ENCODE measurements at places on chromosomes 2 and 18.
A peak's percentile ranks its signal among the peaks of the same experiment; 100 is the strongest.

GRCh38 chr2:186496401-186496800 lies 10.3 kb downstream of the ZC3H15 start:
- no peak for DNase-seq

GRCh38 chr2:88753833-88754584 lies 62.5 kb downstream of the RPIA start:
- peak; percentile 1 for DNase-seq

- no peak for DNase-seq
These were observed 23.6 kb upstream of the KCNG2 start for GRCh38 chr18:79774111-79774510.

DNA sequence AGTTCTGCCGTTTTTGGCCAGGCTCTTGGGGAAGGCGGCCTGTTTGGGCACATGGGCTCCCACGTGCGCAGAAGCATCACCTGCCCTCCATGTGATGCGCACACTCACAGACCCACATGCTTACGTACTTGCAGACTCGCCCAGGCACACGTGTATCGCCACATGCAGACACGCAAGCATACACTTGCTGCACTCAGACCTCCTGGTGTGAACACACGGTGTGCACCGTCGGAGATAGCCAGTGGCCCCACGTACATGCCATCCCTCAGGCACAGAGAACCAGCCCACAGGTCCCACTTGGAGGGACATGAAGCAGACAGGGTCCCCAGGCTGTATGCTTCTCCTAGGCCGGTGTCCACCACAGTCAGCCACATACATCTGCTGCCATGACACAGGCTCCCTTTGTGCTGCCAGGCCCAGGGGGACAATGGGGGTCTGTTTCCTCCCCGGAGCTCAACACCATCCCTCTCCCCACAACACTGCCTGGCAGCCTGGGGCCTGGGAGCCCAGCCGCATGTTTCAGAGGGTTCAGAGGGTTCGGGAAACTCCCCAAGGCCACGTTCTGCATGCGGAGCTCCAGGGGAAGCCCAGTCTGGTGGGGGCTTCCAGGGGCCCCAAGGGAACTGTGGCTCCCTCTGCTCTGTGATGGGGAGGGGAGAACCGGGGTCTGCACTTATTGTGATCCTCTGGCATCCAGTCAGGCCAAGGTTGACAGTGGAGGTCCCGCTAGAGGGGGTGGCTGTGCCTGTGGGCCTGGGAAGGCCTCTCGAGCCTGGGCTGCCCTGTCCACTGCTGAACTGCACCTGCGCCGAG lies 208.1 kb upstream of the HAAO start:
- DNase-seq: no peak

DNA sequence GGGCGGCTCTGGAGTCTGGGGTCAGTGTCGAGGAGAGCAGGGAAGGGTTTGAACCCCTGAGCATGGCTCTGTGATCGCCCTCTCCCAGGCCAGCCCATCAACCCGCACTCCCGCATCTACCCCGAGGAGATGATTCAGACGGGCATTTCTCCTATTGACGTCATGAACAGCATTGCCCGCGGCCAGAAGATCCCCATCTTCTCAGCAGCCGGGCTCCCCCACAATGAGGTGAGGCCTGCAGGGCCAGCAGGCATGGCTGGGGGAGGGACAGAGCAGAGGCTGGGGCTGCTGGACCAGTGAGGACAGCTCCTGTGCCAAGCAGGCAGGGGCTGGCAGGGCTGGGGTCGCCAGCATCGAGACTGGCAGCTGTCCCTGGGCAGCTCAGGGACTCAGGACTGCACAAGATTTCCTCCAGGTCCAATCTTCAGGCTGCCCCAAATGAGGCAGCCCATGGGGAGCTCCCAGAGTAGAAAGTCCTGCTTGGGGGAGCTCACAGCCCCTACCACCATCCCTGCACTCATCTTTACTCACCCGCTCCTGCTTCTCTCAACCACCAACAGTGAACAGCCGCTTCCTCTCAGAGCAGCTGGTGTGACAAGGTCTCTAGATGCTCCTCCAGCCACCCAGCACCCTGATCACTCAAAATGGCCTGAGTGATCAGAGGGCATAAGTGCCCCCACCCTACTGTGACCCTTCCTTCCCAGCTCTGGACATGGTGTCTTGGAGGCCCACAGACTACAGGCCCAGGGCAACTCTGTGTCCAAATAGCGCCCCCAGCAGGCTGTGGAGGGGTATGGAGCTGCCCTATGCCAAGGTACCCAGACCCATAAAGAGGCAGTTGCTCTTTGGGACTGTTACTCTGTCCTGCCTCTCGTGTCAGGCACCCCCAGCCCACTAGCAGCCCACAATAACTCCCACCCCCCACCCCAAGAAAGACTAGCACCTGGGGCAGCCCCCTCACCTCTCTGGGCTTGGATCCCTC lies 18.3 kb upstream of the ANKRD53 start:
- peak; percentile 0 for DNase-seq

- peak; percentile 81 for DNase-seq
These were observed 33.9 kb upstream of the DOCK10 start for GRCh38 chr2:225076125-225076524.

DNA sequence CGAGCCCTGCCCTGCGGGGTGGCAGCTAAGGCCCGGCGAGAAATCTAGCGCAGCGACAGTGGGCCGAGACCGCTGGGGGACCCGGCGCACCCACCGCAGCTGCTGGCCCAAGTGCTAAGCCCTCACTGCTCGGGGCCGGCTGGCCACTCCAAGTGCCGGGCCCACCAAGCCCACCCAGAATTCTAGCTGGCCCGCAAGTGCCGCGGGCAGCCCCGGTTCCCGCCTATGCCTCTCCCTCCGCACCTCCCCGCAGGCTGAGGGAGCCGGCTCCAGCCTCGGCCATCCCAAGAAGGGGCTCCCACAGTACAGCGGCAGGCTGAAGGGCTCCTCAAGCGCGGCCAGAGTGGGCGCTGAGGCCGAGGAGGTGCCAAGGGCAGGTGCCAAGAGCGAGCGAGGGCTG lies 55.2 kb upstream of the RND3 start:
- DNase-seq: no peak

GRCh38 chr2:159549234-159549633 lies 67.1 kb downstream of the BAZ2B start:
- DNase-seq: no peak

DNA sequence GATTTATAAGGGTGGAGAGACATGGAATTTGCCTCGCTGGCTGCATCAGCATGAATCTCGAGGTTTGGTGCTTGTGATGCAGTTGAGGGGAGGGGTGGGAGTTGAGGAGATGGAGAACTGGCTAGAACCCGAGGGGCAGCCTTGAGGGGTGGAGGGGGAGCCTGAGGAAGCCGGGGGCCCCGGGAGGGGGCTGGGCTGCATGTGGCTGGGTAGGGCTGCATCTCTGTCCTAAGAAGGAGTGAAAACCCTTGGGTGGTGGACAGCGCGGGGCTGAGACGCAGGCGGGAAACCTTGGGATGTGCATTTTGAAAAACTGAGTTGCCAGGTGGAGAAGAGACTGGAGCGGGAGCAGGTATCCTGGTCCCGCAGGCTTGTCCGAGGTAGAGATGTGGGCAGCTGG lies 64.2 kb downstream of the SNTG2 start:
- no peak for DNase-seq

Measured in AG08395 (cell line).